ENCODE measurements at places on chromosomes 4 and X.

DNA sequence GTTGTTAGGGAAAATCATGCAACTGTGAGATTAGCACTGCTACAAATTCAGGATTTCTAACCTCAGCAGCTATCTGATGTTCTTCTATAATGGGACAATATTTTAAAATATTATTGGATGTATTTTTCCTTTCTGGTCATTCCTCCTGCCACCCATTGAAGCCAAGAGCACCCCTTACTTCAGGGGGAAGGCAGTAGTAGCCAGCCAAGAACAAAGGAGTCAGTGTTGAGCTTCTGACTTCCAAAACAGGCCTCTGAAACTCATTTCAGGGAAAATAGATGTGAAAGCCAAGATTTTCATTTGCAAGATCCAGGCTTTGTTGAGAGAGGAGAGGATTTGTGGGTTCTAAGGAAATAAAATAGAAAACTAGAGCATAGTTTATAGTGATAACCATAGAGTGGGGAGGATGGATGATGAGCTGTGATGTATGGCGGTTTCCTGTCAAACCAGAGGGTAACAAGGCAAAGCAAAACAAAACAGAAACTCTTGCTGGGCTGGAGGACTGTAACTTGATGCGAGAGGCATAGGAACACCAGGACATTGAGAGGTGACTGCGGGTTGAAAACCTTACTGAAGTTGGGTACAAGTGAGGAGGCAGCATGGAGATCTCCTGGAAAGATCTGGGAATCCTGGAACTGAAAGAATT lies 173.7 kb upstream of the LEF1 start:
- no peak for DNase-seq

- DNase-seq, result no peak
Observed at GRCh38 chr4:17781300-17782287, at the start of gene FAM184B. Gene FAM184B (minus strand): TSS chr4:17781621. CDS start chr4:17781299, 322 bp downstream.

DNA sequence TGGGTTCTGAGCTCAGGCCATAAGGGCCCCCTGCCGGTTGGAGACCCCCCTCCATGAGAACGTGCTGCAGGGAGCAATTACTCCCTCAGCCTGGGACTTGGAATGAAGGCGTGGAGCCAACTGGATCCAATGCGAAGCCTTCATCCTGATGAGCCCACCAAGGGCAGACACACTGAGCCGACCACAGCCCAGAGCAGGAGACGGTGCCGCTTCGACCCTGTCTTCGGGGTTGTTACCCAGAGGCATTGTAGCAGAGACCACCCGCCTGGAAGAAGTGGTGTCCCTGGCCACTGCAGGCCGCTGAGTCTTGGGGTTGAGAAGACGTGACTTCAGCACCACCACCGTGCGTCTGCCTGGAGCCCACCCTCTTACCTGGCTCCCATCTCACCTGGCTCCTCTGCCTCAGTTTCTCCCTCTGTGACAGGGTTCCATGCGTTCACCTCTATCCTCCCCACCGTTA lies 7.0 kb upstream of the NKX1-1 start:
- DNase-seq, result no peak

DNA sequence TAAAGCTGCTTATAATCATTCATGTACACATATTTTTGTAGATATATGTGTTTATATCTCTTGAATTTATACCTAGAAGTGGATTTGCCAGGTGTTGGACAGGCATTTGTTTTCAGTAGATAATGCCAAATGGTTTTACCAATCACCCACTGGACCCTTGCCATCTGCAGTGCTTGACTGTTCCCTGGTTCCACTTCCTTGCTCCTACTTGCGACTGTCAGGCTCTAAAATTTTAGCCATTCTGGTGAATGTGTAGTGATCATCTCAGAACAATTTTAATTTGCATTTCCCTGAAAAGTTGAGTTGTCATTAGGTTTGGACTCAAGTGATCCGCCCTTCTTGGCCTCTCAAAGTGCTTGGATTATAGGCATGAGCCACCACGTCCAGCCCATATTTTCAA lies 122.4 kb upstream of the SLC34A2 start:
- no peak for DNase-seq

GRCh38 chrX:13791559-13791958 lies 25.3 kb downstream of the GPM6B start:
- DNase-seq, result no peak

GRCh38 chr4:54954656-54955388 lies 170.6 kb downstream of the KDR start:
- DNase-seq, result no peak

DNA sequence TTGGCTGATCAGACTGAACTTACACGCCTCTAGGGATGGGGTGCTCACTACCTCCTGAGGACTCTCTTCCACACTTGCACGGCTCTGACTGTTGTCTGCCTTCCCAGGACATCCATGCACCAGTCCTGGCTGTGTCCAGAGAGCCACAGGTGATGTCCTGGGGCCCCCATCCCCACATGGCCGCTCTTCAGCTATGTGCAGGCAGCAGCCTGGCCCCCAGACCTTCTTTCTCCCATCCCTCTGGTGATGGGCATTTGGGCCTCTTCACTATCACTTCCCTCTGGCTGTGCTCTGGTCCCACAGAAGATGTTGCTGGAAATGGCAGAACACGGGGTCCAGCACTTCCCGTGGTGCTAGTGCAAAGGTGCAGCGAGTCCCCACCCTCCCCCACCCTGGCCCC lies 40.9 kb upstream of the HMX1 start:
- no peak for DNase-seq

- no peak for DNase-seq
Observed at GRCh38 chr4:26873391-26874026, 12.9 kb downstream of the STIM2 start.

GRCh38 chr4:181138116-181138515 lies 1105.1 kb upstream of the TENM3 start:
- no peak for DNase-seq

GRCh38 chr4:39636531-39637184 lies 2.0 kb downstream of the SMIM14 start:
- peak; percentile 61 for DNase-seq

DNA sequence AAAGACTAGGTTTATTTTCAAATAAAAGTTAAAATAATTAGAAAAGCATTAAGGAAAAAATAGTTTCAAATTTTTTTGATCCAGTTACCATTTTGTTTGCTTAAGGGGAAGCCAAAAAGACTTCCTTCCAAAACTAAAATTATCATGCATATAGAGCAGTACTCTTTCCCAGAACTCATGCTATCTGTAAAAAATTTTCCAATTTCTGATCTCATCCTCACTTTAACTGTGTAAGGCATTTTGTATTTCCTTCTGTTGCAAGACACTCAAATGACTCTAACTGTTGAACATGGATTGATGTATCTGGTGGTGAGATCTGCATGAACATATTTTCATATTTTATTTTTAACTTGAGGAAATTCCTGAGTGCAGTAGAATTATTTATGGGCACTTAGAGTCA lies 150.1 kb downstream of the ADAM29 start:
- DNase-seq, result no peak

DNA sequence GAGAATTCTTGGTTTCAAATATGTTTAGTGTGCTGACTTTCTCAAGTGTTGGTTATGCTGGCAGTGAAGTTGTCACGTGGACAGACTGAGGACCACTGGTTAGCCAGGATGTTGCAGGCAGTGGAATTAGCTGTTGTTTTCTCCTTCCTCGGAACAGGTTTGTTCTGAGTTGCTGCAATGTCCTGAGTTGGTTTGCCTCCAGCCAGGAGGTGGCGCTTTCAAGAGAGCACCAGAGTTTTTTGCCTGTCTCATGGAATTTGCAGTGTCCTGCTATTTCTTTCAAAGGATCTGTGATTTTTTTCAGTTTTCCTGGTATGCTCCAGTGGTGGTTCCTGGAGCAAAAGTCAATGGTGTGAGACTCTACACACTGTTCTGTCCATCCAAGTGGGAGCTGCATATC lies 158.1 kb upstream of the CXorf66 start:
- DNase-seq, result no peak

GRCh38 chrX:21606002-21606401 lies 52.1 kb downstream of the KLHL34 start:
- no peak for DNase-seq

DNA sequence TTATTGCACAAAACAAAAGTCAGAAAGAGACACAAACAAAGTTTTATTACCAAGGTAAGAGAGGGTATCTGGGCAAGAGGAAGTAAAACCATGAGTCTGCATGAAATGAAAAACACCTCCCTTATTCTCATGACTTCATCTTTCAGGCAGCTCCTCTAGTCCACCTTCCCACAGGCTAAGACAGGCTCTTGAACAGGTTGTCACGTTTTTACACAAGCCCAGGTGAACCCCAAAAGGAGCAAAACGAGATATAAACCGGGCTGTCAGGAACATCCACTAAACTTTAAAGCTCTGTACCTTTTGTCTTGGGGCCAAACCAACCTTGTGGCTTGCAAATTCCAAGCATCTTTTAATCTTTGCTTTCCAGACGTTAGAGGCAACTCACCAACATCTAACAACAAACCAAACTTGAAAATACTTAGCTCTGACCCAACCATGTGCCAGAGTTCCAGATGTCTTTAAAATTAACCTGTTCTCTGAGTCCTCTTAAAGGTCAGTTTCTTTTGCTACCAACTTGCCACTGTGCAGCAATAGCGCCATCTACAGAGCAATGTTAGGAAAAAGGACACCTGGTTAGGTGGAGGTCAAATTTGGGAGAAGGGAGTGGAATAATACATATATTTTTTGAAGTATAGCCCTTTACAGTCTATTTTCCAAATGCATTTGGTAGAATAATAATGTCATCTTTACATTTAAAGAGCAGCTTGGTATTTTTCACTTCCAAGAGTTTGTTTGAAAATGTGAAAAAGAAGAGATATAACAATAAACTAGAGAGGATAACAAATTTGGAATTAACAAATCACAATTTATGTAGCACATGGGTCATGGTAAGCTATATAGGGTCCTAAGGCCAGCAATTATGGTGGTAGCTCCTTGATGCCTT lies 73.1 kb downstream of the QRFPR start:
- DNase-seq, result peak; percentile 69

- no peak for DNase-seq
Observed at GRCh38 chr4:174217273-174218126, 66.0 kb downstream of the FBXO8 start.

GRCh38 chr4:151152028-151152427 lies 52.6 kb downstream of the RPS3A start:
- no peak for DNase-seq

DNA sequence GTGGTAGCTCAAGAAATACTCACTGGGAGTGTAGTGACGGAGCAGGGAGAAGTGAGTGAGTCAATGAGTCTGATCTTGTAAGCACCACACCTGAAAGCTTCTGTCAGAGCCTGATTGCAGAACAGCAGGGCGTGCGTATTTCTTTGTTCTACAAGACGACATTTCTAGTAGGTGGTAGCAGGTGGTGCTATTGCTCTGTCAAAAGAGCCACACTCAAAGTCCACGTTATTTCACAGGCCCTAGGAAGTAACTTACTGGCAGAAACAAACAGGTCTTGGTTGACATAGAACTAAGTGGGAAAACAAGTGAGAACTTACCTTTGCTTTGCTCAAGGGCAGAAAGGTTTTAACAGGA lies 46.4 kb upstream of the SPRY1 start:
- no peak for DNase-seq

- DNase-seq, result no peak
Observed at GRCh38 chr4:94357624-94358023, 15.0 kb upstream of the HPGDS start.

GRCh38 chr4:177214935-177215334 lies 94.7 kb upstream of the NEIL3 start:
- no peak for DNase-seq

DNA sequence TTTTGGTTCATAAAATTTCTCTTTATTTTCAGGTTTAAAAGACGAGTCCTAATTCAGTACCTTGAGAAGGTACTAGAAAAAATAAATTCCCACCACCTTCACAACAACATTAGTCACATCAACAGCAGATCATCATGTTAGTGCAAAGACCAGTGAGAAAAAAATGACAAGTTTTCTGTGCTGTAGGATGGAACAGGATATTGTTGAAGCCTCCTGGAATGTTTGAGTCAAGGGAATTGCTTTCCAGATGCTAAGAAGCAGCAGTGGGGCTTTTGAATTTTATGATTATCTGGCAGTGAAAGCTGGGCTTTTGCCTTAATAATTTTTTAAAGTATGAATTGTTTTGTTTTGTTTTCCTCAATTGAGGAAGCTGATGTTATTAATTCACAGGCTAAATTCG lies 61.0 kb downstream of the INTS6L start:
- no peak for DNase-seq

DNA sequence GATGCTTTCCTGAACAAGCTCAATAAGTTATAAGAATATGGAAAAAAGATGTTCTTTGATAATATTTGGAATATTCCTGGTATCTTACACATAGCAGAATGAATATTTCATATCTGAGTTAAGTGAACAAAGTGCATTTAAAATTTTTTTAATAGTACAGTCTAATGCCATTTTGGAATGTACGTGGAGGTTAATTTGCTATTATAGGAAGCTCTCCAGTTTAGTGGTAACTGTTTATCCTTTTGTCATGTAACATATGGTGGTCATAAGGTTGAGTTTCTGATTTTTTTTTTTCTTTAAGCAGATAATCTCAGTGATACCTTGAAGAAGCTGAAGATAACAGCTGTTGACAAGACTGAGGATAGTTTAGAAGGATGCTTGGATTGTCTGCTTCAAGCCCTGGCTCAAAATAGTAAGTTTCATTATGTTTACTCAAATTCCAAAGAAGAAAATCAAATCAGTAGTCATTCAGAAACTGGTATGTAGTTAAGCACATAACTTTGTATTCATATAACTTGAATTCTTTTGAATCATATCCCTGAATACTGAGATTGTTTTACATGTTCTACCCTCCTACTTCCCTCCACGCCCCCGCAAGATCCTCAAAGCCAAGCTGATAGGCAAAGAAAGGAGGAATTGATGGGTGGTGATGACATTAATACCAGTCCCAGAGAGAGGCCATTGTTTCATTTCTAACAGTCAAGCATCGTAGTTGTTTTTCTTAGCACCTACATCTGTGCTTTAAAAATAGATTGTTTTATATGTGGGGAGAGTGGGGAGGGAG lies 32.1 kb downstream of the RAP1GDS1 start:
- DNase-seq, result peak; percentile 20

GRCh38 chrX:23493941-23494374 lies 159.3 kb downstream of the PTCHD1 start:
- no peak for DNase-seq

DNA sequence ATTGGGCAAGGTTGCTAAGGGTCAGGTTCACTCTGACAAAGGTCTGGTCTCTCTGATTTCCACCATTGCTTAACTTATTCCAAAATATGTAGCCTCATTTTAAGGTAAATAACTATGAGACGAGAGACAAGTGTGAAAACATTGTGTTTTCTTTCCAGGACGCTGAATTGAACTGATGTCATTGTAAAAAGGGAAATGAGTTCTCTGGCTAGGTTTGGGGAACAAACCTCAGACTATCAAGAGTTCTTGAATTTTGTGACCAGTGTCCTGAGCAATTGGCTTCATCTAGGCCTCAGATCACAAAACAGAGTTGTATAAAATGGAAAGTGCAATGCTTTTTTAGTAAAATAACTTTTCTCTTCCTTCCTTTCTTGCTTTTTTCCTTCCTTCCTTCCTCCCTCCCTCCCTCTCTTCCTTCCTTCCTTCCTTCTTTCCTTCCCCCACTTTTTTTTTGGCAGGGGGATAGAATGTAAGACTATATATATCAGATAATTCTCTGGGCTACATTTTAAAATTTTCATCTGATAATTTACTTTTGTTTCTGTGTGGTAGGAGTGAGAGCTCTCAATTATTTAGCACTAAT lies 30.8 kb upstream of the CXCL8 start:
- peak; percentile 74 for DNase-seq
